Psoas muscle (tissue), 8 donors: ENCODE measurements at places on chromosomes 1 and 21. TPM values are rescaled to one million over a fixed set of nuclear protein-coding genes. Genes with fewer than 3 reads are reported as not detected.

The PDZK1IP1 gene
- polyA plus RNA-seq, result 0.11 TPM

The LRRC71 gene
- polyA plus RNA-seq, result 0.03 TPM

The OR2T2 gene
- not detected for polyA plus RNA-seq

The MIXL1 gene
- polyA plus RNA-seq, result not detected

The C4BPB gene
- not detected for polyA plus RNA-seq

The REN gene
- not detected for polyA plus RNA-seq

The DCST1 gene
- polyA plus RNA-seq, result not detected

The ZMYND12 gene
- 1.2 TPM for polyA plus RNA-seq

The ROR1 gene
- 0.44 TPM for polyA plus RNA-seq

The TNFRSF1B gene
- polyA plus RNA-seq, result 7.6 TPM

The SLC44A5 gene
- polyA plus RNA-seq, result 0.49 TPM

The CFAP107 gene
- not detected for polyA plus RNA-seq

The BRINP2 gene
- polyA plus RNA-seq, result not detected

The BMP8B gene
- 0.06 TPM for polyA plus RNA-seq

The ZSCAN20 gene
- 3.2 TPM for polyA plus RNA-seq

The TMCO1 gene
- 86.0 TPM for polyA plus RNA-seq

The F11R gene
- 3.6 TPM for polyA plus RNA-seq

The LPAR3 gene
- 0.03 TPM for polyA plus RNA-seq

The ARMH1 gene
- 0.74 TPM for polyA plus RNA-seq

The CELA2B gene
- not detected for polyA plus RNA-seq

The C1orf56 gene
- 6.5 TPM for polyA plus RNA-seq

The UBE2J2 gene
- polyA plus RNA-seq, result 44.9 TPM

The BARHL2 gene
- not detected for polyA plus RNA-seq

The KRTAP21-2 gene
- not detected for polyA plus RNA-seq

The UFC1 gene
- polyA plus RNA-seq, result 98.2 TPM

The FAM72C gene
- 0.05 TPM for polyA plus RNA-seq

The PDC gene
- not detected for polyA plus RNA-seq

The TCP10L gene
- polyA plus RNA-seq, result 0.27 TPM

The PHTF1 gene
- polyA plus RNA-seq, result 14.0 TPM

The TADA1 gene
- 7.6 TPM for polyA plus RNA-seq

The DDAH1 gene
- polyA plus RNA-seq, result 2.1 TPM

The TRABD2B gene
- 0.20 TPM for polyA plus RNA-seq

The FAM167B gene
- polyA plus RNA-seq, result 3.1 TPM

The PRELP gene
- polyA plus RNA-seq, result 5.4 TPM

The CRNN gene
- 0.30 TPM for polyA plus RNA-seq

The RGS7 gene
- polyA plus RNA-seq, result not detected

The ZBTB7B gene
- 55.5 TPM for polyA plus RNA-seq

The UBASH3A gene
- not detected for polyA plus RNA-seq

The JAM2 gene
- 4.7 TPM for polyA plus RNA-seq

The PKLR gene
- not detected for polyA plus RNA-seq

The S100B gene
- 2.0 TPM for polyA plus RNA-seq

The RPTN gene
- polyA plus RNA-seq, result not detected

The MROH7 gene
- 0.05 TPM for polyA plus RNA-seq

The RNU1-2 gene
- polyA plus RNA-seq, result not detected

The FAM163A gene
- 0.04 TPM for polyA plus RNA-seq

The CR1L gene
- polyA plus RNA-seq, result not detected

The BNIPL gene
- 0.04 TPM for polyA plus RNA-seq

The SHC1 gene
- 33.2 TPM for polyA plus RNA-seq

The ETV3L gene
- not detected for polyA plus RNA-seq

The CLDN8 gene
- not detected for polyA plus RNA-seq

The PKNOX1 gene
- 6.1 TPM for polyA plus RNA-seq

The TRIM17 gene
- polyA plus RNA-seq, result not detected

The ELAVL4 gene
- polyA plus RNA-seq, result not detected

The DISC1 gene
- 0.35 TPM for polyA plus RNA-seq
